Fibroblast of skin of right quadriceps (primary cell): ENCODE measurements at places on chromosomes 7 and 10.

DNA sequence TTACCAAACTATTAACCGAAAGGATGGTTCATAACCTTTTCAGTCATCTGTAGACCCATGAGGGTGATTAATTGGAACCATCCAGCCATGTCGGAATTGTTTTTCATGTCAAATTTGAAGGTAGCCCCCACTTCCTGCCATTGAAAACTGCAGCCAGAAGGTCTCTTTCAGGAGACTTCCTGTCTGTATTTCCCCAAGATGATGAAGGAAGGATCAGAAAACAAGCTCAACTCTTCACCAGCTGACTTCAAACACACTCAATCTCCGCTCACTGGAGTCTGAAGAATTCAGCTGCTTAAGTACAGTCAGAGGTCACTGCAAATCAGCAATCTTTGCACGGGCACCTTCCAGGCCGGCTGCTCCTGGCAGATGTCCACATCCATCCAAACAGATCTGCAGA is 291.7 kb upstream of the NPVF start:
- DNase-seq: no peak

- DNase-seq: peak; percentile 9
These were observed 86.8 kb downstream of the SORBS1 start for GRCh38 chr10:95474228-95475002.

- peak; percentile 14 for DNase-seq
These were observed 133.4 kb upstream of the MKLN1 start for GRCh38 chr7:131194070-131194865.

- DNase-seq: peak; percentile 96
These were observed 50.5 kb downstream of the PRF1 start for GRCh38 chr10:70551971-70552422.

GRCh38 chr7:1348096-1348822 is 111.0 kb downstream of the MICALL2 start:
- DNase-seq: no peak

DNA sequence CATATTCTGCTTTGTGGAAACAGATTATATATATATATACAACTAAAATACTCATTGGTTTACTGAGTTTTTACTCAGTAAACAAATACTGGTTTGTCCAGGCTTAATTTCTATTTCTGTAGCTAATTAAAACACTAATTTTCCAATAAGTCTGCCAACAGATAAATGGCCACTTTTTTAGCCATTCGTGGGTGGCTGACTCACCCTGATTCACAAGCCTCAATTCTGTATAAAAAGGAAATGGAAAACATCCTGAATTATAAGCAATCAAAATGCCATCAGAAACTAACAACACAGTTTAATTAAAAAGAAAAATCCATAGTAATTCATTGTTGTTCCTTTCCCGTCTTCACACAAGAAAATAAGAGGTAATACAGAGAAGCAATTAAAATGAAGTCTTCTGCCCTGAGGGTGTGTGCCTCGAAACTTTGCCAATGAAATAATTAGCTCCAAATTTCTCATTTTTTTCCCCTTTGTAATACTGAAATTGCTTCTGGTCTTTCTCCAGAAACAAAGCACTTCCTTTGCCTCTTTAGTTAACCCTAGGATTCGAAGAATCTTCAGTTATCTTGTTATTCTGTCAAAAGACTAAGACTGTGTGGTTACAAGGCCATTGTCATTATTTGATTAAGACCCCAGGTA is 118.7 kb upstream of the PTN start:
- peak; percentile 48 for DNase-seq

DNA sequence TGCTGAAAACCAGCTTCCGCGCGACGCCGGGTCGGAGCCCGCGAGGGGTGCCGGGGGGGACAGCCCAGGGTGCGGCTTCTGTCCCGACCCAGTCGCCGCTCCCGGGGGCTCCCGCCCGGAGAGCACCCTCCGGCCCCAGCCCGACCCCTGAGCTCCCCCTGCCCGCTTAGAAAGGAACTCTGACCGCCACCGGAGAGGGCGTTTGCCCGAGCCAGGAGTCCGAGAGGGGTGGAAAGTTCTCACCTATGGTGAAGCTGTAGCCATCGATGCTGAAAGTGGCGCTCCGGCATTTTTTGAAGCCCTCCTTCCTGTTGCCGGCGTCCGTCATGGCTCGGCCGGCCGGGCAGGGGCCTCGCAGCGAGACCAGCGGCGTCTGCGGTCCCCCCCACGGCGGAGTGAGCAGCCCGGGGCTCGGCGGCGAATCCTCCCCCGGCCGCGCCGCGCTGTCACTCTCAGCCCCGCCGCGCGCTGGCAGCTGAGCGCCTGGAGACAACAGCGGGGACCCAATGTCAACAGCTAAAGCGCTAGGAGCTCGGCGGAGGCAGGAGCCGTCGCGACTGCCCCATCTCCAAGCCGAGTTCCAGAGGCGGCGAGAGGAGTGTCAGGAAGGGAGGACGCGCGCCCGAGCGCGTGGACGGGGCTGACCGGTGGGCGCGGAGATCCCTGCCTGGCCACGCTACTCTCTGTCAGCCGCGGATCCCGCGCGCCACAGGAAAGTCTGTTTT is 191.6 kb downstream of the LSM5 start:
- DNase-seq: no peak

DNA sequence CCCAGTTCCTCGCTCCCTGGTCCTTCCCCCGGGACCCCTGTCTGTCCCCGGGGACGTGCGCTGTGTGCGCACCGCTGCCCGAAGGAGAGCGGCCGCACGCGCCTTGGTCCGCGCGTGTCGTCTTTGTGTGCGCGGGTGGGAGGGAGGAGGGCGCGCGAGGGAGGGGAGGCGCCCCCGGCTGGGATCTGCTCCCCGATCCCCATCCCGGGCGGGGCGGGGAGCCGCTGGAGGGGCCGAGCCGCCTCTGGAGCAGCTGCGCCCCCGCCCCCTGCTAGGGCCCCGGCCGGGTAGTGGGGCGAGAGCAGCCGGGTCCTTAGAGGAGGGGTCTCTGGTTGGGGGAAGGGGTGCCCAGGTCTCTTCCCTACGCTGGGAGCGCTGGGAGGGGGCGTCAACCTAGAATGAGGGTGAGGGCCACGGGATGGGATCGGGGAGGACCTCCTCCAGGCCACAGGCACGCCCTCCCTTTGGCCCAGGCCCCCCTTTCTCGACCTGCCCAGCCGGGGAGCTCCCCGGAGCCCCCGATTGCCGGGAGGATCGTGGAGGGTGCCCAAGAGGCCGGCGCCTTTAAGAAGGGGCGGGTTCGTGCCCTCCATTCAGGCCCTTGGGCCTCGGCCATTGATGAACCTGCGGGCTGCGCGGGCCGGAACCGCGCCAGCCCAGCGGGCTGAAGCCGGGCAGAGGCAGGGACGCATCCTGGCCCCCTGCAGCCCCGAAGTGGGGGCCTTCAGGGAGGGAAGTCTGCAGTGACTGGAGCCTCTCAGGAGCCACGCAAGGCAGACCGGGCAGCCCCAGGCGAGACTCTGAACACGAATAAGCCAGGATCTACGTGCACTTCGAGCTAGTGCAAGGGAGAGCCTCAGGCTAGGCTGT is 678 bp downstream of the SH2B2 start:
- no peak for DNase-seq

DNA sequence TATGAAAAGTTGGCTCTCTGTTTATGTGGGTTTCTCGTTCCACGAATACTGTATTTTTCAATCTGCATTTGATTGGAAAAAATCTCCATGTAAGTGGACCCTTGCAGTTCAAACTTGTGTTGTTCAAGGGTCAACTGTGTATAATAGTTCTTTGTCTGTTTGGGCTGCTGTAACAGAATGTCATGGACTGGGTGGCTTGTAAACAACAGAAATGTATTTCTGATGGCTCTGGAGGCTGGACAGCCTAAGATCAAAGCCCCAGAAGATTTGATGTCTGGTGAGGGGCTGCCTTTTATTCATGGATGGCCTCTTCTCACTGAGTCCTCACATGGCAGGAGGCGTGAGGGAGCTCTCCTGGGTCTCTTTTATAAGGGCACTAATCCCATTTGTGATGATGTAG is 36.2 kb downstream of the INPP5F start:
- DNase-seq: no peak

GRCh38 chr7:26553582-26553981 is 261.9 kb downstream of the SNX10 start:
- no peak for DNase-seq

GRCh38 chr7:139702811-139703486 is 74.8 kb downstream of the HIPK2 start:
- DNase-seq: no peak

GRCh38 chr10:72685264-72685921 is 6.5 kb upstream of the MCU start:
- DNase-seq: no peak

GRCh38 chr10:6221971-6222751 is 19.4 kb downstream of the PFKFB3 start:
- DNase-seq: peak; percentile 78

- DNase-seq: peak; percentile 51
These were observed 78.0 kb upstream of the AGBL3 start for GRCh38 chr7:134908289-134908688.

DNA sequence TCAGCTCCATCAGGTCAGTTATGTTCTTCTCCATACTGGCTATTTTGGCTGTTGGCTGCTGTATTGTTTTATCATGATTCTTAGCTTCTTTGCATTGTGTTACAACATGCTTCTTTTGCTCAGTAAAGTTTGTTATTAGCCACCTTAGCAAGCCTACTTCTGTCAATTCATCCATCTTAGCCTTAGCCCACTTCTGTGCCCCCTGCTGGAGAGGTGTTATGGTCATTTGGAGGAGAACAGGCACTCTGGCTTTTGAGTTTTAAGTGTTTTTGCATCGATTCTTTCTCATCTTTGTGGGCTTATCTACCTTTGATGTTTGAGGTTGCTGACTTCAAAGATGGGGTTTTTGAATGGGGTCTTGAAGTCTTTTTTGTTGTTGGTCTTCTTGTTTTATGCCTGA is 204.6 kb upstream of the FOXP2 start:
- DNase-seq: no peak

DNA sequence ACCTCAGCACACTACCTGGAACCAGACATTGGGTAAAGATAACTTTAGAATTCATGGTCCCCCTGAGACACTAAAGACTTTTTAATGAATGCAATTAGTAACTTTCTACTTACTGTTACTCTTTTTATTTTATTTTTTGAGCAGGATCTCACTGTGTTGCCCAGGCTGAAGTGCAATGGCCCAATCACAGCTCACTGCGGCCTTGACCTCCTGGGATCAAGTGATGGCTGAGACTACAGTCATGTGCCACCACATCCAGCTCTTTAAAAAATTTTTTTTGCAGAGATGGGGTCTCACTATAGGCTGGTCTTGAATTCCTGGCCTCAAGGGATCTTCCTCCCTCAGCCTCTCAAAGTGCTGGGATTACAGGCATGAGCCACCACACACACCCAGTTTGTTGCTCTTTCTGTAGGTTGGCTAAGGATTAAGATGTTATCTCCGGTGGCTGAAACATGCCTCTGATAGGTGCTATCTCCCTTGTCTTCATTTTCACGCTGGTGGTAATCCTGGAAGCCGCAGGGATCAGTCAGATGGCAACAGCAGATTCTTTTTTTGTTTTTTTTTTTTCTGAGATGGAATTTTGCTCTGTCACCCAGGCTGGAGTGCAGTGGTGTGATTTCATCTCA is 128.3 kb downstream of the TCF7L2 start:
- DNase-seq: no peak

DNA sequence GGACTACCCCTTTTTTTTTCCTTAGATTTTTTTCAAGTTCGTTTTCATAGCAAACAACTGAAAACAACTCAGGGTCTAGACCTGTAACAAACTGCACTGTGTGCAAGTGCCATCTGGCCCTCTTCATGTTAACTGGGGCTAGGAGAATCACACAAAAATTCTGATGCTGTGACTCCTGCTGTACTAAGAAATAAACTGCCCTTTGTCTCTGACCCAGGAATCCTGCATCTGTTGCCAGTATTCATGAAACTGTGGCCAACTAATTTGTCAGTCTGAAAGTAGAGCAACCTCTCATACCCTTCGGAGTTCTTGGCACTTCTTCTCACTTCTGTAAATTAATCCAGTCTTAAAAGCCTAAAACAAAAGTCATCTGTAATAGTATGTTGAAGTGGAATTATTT is 218.4 kb upstream of the PCDH15 start:
- no peak for DNase-seq

GRCh38 chr10:61897671-61898434 is 3.6 kb upstream of the ARID5B start:
- DNase-seq: peak; percentile 63

DNA sequence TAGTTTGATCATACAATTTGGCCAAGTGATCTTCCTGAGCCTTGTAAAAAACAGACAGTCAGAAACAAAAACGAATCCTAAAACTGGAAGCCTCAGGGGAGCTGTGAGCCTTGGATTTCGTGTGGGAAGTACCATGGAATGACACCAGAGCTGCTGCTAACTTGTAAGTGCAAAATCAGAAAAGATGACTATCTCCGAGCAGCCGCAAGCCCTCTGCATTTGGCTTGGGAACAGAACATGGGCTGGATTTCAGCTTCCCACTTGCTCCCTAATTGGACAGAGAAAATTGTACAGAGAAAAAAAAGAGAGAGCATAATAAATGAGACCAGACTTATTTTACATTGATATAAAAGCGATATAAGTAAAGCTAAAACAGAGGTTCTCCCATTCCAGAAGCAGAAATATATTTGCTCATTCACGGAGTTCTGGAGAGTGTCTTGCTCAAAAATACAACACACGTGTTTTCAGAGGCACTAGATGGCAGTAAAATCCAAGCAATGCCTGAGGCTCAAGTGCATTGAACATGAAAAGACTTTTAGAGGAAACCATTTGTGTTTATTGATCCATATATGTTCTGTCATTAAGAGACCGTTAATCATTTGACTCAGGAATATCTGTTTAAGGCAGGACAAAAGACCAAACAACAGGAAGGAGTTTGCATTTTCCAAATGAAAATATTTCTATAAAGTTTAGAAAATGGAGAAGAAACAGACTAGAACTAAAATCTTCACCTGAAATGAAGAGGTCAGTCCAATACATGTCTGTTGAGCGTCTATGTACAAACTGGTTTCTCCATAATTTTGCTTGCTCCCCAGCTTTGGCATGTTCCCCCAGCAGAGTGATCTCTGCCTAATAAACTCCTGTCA is 78.3 kb upstream of the SLC26A5 start:
- peak; percentile 10 for DNase-seq

DNA sequence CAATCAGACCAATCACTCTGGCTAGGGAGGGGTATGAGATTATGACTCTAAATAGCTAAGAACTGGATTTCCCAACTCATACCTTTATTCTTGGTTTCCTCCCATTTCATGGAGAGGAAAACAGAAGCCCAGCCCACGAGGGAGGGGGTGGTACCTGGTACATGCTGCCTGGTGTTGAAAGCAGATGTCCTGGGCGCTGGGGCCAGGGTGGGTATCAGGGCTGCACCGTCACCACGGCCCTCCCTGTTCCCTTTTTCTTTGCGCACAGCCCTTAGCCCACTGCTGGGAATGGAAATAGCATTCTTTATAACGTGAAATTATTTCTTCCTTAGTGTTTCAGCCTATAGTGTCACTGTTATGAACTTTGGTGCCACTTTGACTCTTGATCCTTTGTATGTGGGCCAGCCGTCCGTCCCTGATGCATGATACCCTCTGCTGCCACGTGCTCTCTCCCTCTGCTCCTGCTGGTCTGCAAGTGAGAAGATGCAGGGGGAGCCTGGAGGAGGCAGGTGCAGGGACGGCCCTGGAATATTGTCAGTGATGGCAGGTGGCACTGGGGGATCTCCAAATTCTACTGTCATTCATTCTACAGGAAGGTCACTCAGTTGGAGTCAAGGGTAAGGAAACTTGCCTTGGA is 158.5 kb downstream of the CDH23 start:
- DNase-seq: no peak
